ENCODE measurements at places on chromosomes 6 and 20.

DNA sequence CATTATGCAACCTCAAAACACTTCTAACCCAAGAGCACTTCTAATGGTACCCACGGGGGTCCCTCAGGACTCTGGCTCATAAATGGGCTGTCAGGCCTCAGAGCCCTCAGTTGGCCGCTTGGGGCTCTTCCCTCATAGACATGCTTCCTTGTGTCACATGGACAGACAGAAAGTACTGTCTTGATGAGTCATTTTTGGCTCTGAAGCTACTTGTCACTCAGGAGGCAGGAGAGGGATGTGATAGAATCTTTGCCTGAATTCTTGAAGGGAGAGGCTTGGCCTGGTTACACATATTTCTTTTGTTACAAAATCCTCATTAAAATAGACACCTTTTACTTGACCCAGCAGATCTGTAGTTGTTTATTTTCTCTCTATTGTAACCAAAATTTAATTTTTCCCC is 15.1 kb upstream of the EDN1 start:
- DNase-seq = no peak

GRCh38 chr6:132937466-132937906 is 123.1 kb downstream of the RPS12 start:
- peak; percentile 15 for DNase-seq

GRCh38 chr6:33172688-33173534 is 19.4 kb downstream of the COL11A2 start:
- no peak for DNase-seq

GRCh38 chr6:107737397-107737793 is 86.7 kb downstream of the SCML4 start:
- no peak for DNase-seq

GRCh38 chr6:44740566-44741120 is 353.1 kb downstream of the CDC5L start:
- DNase-seq = no peak
